ENCODE measurements at places on chromosomes 6 and 20.

GRCh38 chr20:35181731-35182130, 9.9 kb downstream of the PROCR start:
- no peak for DNase-seq

- DNase-seq, result no peak
Measured at GRCh38 chr6:137625808-137626207, 131.6 kb upstream of the OLIG3 start.

DNA sequence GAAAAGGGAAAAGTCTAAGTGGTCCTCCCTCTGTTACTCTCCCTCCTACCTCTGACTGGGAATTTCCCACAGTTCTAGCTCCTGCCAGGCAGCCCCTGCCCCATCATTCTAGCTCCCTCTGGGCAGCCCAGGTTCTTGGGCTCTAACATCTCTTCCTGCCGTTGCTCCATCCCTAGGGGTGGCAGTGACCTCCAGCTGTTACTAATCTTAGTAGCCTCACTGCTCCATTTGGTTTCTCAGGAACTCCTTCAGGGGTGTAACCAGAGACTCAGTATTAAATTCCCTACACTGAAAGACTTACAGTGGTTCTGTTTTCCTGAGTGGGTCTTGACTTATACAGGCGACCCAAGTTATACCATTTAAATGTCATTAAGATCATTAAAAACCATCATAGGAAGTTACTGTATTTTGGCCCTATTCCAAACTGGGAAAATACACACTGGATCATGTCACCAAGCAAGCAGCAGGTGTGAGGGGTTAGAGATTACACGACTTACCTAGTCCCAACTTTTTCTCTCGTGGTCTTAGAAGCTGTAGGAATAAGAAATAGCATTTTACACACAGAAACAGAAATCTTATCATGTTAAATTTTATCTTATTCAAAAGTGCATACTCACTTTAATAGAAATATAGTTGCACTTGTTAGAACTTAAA, 10.1 kb downstream of the DPM1 start:
- DNase-seq, result no peak

DNA sequence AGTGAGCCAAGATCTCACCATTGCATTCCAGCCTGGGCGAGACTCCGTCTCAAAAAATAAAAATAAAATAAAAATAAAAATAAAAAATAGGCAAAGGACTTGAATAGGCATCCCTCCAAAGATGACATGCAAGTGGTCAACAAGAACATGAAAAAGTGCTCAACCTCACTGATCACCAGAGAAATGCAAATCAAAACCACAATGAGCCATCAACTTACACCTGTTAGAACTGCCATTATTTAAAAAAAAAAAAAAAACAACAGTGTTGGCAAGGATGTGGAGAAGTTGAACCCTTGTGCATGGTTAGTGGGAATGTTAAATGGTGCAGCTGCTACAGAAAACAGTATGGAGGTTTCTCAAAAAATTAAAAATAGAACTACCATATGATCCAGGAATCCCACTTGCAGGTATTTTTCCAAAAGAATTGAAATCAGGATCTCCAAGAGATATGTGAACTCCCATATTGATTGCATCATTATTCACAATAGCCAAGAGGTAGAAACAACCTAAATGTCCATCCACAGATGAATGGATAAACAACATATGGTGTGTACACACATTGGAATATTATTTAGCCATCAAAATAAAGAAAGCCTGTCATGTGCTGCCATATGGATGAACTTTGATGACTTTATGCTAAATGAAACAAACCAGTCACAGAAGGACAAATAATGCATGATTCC, 2.8 kb downstream of the C20orf203 start:
- no peak for DNase-seq

GRCh38 chr6:113888956-113889630, 31.9 kb downstream of the MARCKS start:
- no peak for DNase-seq

DNA sequence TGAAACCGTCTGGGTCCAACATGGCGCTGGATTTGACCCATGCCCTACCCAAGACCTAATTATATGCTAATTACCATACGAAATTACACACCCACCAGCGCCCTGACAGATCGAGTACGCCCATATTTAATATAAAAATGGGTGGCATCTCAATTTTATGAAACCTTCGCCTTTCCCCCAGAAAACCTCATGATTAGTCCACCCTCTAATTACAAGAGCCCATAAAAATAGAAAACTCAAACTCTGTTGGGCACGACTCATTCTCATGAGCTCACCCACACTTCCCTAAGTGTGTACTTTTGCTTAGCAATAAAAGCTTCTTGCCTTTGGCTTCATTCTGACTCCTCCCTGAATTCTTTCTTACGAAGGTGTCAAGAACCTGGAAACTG, 136.4 kb downstream of the OR2B2 start:
- no peak for DNase-seq

GRCh38 chr20:41654884-41655283, 36.7 kb upstream of the CHD6 start:
- DNase-seq, result no peak

DNA sequence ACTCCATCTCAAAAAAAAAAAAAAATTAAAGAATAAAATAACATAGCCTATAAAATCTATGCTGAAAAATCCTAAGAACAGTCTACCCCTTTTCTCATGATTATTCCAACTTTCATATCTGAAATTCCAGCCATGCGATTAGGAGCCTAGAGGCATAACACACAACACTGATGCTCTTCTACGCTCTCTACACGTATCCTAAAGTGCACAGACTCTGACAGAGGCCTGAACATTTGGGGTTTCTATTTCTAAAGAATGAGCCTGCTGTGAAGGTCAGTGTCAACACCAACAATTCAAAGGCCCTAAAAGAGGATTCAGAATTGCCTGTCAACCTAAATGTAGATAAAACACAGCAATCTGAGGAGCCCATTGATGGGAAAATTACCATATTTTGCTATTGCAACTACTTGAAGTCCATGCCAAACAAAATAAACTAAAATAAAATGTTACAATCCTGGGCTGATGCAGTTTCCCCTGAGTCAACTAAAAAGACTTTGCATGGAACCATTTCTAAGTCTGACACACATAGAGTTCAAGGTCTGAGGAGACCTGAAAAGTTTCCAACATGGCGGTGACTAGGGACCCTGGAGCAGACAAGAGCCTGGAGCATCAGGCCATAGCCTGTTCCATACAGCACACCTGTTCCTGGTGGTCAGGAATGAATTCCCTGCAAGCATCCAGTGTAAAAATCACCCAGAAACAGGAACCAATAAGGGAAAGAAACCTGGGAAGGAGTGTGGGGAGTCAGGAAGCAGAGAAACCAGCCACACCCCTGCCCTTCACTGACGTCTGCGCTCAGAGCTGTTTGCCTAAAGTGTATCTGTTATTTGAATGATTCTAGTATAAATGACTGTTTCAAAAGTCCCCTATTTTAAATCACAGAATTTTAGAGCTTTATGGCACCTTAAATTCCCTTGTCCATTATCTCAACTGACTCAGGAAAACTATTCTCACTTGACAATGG, 11.8 kb downstream of the NINL start:
- no peak for DNase-seq

DNA sequence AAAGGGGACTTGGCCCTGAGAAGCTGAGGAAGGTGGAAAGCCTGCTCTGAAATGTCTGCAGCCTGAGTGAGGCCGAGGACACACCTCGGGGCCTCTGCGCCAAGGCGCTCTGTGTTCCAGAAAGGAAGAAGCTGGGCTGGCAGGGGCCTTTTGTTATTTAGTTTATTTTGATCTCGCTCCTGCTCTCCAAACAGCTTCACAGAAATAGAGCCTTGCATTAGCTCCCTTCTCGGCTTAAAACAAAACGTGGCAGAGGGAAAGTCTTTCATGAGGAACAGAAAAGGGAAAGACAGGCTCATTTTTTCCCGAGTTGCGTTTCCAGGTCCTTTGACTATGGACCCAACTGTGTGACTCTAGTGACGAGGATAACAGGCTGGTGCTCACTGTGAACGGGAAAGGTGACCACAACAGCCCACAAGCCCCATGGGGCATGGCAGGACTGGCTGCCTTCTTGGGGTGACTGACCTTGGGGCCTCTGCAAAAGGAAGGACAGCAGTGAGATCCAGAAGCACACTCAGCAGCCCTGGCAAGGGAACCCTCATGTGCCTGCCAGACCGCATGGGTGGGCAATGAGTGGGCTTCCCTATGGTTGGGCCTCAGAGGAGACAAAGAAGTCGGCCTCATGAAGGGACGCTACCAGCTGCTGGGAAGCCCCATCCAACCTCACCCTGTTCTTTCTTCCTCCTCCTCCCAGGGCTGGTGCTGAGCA, 18.7 kb downstream of the LEMD2 start:
- DNase-seq, result no peak

DNA sequence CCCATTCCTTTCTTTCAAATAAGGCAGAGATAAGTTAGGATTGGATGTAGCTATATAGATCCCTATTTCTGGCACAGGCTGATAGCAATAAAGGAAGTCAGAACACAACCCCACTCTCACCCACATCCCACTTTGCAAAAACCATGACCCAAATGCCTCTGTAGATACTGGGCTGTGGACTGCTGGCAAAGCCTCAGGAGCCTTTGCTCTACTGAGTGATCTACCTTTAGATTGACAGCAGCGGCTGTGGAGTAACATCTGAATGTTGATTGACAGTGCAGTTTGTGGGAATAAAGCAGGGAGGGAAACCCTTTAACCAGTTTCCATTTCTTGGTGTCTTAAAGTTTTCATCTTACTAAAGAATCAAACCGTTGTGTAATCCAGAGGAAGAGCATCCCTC, 6.7 kb upstream of the TMEM30A start:
- DNase-seq, result no peak

DNA sequence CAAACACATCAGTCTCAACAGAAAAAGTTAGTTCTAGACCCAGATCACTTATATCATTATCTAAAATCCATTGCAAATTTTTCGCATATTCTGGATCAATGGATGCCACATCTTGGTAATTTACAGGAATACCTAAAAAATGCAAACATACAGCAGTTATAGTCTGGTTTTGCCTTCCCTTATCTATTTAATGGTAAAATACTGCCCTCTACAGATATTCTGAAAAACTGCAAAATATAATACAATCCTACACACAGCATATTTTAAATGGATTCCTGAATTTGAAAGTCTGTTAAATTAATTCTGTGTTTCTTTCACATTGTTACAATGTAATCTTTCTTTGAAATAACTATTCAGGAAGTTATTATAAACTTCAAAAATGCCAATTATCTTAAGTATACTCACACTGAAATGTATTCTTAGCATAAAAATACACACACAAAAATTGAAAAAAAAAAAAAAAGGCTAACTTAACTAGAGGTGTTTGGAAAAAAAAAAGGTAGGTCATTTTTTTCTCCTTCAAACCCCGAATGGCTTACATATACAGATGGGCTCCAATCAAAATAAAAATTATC, 88.4 kb downstream of the HACE1 start:
- DNase-seq, result no peak

GRCh38 chr20:58891086-58891717, 38.7 kb downstream of the GNAS start:
- peak; percentile 72 for DNase-seq

DNA sequence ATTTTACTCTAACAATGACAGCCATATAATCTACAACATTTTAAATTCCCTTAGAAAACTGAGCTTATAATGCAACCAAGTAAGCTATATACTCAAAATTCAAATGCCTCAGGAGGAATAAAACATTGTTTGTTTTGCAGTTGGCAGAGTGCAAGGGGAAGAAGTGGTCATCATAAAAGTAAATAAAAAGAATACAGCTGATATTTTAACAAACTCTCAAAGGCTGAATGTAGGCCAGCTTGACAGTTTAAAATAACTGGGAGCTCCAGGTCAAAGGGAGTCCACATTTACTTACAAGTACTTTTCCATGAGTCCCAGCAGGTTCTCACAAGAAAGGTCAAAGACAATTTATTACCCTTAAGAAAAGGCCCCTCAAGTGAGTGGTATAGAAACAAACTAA, 589.8 kb downstream of the BCKDHB start:
- DNase-seq, result no peak

DNA sequence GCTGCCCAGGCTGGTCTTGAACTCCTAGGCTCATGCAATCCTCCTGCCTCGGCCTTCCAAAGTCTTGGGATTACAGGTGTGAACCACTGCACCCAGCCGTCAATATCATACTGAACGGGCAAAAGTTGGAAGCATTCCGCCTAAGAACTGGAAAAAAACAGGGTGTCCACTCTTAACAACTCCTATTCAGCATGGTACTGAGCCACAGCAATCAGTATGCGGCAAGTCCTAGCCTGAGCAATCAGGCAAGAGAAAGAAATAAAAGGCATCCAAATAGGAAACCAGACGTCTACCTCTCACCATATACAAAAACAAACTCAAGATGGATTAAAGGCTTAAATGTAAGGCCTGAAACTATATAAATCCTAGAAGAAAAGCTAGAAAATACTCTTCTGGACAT, 83.1 kb downstream of the FKBP5 start:
- DNase-seq, result no peak

GRCh38 chr6:47352194-47352920, 42.7 kb upstream of the TNFRSF21 start:
- no peak for DNase-seq

- no peak for DNase-seq
Measured at GRCh38 chr20:18839507-18840247, 26.1 kb downstream of the SCP2D1 start.

GRCh38 chr6:31336896-31337496, 20.0 kb downstream of the HLA-B start:
- DNase-seq, result no peak

- DNase-seq, result no peak
Measured at GRCh38 chr20:32796981-32797451, 22.7 kb upstream of the MAPRE1 start.

GRCh38 chr6:85580118-85580877, 13.4 kb downstream of the SNX14 start:
- DNase-seq, result no peak

DNA sequence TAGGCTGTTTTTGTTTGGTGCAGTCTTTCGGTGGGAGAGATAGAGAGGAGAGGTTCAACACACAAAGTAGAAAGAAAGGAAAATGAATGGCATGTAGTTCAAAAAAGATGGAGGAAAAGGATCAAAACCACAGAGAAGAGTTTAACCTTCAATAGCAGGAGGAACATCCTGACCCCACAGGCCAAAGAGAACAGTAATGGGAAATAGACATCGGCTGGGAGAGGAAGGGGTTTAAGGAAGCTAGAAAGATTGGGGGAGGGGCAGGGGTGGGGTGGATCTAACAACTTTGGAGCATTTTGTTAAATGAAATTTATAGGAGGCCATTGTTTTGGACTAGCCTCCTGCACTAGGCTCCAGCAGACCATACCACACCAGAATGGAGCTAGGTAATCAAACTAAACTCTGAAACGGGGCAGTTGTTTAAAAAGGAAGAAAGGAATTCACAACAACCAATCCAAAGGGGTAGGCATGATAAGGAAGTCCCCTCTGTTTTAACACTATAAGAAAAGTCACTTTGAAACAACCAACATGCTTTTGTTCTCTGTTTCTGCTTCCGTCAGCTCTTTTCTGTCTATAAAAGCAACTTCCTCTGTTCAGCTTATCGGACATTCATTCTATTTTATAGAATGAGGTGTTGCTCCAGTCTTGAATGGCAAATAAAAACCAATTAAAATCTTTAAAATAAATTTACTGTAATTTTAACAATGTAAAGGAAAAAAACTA, 82.6 kb downstream of the EPB41L2 start:
- no peak for DNase-seq
